Amygdala (tissue), 56 donors: ENCODE measurements at places on chromosomes 16 and 17.

- no peak for DNase-seq
Observed at GRCh38 chr17:7480089-7480384, 606 bp upstream of the ZBTB4 start.

- no peak for DNase-seq
Observed at GRCh38 chr16:11561856-11562255, 24.9 kb downstream of the LITAF start.

GRCh38 chr16:1102921-1103635 is 7.0 kb upstream of the C1QTNF8 start:
- DNase-seq: peak; percentile 16

GRCh38 chr17:78403822-78404221 is 25.4 kb downstream of the PGS1 start:
- no peak for DNase-seq

DNA sequence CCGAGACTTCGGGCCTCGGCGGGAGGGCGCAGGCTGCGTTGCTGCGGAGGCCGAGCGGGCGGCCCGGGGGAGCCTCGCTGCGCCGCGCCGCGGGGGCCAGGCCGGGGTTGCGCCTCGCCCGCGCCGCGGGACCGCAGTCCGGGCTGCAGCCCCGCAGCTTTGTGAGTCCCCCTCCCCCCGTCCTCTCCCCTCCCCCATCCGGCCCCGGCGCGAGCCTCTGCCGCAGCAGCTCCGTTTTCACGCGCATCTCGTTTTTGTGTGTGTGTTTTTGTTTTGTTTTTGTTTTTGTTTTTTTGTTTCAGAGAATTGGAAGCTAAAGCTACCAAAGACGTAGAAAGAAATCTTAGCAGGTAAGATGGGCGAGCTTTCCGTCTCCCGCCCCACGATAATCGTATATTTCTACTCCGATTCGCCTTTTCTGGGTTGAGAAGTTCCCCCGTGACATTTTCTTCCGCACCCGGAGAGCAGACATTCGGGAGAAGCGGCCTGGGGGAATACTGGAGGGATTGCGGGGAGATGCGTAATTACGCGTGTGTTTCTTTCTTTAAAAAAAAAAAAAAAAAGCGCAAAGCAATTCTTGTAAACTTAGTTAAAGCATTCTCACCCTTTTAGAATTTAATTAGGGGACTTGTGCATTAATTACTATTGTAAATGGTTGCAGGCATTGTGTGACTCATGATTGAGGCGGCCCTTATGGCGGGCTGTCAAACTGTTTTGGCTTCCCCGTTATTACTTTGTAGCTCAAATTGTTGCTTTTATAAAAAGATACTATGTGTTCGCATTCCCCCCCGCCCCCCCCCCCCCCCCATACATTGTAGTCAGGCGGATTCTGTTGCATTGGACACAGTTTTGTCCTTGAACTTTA is 732 bp downstream of the TNRC6A start:
- peak; percentile 48 for DNase-seq

DNA sequence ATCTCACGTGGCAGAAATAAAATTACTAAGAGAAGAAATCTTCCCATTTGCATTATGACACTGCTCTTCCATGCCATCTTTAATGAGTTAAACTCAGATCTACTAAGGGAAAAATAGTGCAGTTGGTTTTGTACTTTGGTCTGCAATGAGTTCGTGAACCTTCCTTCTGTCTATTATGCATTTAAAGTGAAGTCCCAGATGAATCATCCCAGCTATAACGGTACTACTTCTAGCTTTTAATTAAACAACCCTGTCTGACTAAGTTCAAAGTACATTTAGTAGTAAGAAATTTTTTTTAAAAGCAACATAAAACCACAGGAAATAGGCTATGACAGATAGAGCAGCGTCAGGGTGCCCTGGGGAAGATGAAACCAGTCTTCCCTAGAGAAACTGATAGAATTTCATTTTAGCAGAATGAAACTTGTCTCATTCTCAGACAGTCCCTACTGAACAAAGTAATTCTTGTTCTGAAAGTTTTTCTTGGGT is 1.8 kb downstream of the TMIGD1 start:
- DNase-seq: no peak

DNA sequence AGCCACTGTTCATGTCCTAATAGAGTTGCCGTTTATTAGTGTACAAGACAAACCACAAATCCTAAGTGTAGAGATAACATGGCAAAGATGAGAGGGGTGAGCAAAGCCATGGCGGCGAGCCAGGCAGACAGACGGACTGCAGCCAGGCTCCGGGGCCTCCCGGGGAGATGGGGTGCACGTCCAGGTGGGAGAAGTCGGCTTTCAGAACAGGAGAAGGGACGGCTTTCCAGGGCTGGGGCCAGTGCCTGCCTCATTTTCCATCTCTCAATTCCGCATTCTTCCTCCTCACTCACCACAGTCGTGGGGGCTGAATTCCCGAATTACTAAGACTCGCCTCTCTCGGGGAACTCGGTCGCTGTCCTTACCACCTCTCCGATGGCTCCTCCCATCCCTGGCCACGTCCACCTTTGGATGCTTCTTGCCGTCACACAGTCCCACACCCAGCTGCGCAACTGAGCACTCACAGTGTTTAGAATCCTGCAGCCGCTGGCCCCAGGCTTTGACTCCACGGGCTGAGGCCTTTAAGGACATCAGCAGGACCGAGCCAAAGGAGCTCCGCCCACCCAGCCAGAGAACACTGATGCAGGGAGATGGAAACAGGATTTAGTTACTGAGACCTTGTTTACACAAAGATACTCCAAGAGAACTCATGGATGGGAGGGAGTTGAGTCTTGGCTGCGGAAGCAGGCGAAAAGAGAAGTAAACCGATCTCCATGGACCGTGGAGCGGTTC is 59.7 kb downstream of the RNF112 start:
- no peak for DNase-seq

- DNase-seq: no peak
Observed at GRCh38 chr17:2011411-2012371, 13.4 kb downstream of the RTN4RL1 start.

DNA sequence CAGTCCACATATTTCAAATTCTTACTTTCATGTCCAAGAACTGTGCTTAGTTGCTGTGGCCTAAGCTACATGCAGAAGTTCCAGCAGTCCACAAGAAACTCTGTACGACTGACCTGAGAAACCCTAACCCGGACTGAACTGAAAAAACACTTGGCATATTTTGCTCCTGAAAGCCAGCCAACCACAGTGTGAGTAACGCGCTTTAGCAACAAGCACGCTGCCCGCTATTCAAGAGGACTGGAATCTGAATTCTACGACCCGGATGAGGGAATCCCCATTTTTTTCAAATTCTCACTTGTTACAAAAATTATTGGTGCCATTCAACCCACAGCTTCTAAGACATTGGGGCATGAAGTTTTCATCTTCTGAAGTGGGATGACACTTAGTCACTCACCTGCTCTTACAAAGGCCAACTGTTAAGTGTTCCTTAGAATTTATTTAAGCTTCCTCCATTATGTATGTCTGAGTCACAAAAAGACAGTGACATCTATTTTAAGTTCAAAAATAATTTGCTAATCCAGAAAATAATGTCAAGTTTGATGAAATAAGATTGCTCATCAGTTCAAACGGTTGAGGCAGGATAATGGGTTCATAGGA is 78.7 kb downstream of the CDYL2 start:
- no peak for DNase-seq

GRCh38 chr17:65987988-65988387 is 203.9 kb downstream of the CEP112 start:
- no peak for DNase-seq

DNA sequence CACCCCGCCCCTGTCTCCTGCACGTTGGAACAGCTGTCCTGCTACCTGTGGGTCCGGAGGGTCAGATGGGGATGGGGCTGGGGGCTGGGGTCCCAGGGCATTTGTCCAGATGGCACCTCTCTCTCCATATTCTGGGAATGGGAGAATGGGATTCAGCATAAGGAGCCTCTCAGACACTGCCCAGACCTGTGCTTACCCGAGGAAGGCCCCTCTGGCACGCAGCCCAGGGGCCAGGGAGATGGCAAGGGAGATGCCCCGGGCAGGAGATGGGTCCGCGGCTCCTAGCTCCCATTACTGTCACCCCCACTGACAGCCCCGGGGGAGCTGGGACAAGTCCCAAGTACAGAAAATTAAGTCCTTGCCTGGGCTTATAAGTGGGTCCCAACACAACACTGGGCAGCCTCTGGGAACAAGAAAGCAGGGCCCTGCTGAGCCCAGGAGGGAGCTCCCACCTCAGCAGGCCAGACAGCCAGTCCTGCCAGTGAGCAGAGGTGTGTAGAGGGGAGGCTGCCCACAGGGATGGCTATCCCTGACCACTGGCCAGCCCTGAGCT is 1.8 kb downstream of the VASN start:
- DNase-seq: no peak

GRCh38 chr17:47692895-47693730 is 848 bp upstream of the TBKBP1 start:
- DNase-seq: no peak

DNA sequence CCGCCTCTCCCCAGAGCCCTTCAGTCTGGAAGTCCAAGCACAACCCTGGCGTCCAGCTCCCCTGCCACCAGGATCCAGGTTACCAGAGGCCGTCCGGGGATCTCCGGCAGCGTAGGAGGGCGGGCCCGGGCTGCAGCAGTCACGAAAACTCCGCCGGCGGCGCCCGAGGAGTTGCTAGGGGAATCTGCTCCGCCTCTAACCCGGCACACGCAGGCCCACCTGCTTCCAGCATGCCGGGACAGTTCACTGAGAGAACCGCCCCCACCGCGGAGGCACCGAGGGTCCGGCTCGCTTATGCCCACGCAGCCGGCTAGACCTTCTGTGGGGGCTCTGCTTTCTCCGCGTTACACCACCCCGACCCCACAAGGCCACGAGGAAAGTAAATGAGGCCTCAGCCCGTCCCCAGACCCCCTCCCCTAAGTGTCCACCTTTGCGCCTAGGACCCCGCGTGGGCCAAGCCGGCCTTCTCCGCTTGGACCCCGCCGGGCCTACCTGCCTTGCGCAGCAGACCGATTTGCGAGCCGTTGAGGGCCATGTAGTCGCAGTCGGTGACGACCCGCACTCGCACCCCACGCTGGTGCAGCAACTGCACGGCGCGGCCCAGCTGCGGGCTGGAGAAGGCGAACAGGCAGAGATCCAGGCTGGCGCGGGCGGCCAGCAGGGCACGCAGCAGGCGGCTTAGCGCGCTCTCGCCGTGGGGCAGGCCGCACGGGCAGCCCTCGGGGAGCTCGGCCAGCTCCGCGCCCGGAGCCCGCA is 587 bp downstream of the PLD6 start:
- no peak for DNase-seq

- no peak for DNase-seq
Observed at GRCh38 chr16:3637371-3637923, 17.0 kb upstream of the DNASE1 start.

DNA sequence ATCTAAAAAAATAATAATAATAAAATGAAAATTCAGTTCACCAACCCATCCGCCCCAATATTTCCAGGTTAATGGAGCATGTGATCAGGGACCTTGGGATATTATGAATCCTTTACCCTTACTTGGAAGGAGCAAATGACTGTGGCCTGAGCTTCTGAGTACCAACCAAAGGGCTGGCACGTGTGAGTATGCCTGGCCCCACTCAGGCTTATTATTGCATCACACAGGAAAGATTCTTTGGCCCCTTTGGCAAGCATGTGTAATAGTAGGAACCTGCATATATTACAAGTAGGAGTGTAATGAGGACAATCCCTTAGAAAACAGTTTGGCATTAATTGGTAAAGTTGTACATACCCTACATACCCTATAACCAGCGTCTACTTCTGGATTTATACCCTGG is 7.2 kb upstream of the C17orf78 start:
- no peak for DNase-seq

DNA sequence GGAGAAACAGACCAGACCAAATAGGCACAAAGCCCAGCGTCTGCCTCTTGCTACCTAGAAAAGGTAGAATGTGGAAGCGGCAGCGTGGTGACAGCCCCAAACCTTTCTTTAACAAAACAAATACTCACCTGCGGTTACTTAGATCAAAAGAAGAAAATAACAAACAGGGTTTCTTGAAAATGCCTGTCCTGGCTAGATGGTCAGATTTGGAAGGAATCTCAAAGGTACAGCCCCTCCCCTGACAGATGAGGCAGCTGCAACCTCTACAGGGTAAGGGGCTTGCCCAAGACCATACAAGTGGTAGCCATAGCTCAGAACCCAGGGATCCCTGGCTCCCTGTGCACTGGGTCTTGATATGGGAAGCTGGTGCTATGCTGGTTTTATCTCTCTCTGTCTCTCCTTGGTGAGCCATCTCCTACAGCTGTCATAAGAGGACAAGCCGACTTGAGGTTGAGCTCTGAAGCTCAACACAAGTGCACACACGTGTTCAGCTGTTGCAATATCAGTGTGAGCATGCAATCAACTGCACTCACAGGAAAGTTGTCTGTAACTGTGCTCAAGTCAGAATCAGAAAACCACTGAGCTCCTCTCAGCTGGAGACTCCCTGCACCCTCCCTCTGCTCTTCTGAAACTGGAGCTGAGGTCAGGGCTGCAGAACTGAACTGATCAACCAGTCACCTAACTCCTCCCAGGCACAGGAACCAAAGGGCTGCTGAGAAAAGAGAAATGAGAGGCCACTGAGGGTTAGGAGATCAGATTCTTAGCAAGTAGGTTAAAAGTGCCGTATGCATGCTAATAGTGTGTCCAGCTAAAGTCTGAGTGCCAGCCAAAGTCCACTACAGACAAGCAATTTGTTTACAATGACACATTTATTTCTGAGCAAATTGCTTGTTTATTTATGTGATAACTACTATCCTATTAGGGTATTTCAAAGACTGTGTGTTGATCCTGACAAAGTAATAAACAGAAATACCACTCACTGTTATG is 6.1 kb upstream of the RNF157 start:
- no peak for DNase-seq

DNA sequence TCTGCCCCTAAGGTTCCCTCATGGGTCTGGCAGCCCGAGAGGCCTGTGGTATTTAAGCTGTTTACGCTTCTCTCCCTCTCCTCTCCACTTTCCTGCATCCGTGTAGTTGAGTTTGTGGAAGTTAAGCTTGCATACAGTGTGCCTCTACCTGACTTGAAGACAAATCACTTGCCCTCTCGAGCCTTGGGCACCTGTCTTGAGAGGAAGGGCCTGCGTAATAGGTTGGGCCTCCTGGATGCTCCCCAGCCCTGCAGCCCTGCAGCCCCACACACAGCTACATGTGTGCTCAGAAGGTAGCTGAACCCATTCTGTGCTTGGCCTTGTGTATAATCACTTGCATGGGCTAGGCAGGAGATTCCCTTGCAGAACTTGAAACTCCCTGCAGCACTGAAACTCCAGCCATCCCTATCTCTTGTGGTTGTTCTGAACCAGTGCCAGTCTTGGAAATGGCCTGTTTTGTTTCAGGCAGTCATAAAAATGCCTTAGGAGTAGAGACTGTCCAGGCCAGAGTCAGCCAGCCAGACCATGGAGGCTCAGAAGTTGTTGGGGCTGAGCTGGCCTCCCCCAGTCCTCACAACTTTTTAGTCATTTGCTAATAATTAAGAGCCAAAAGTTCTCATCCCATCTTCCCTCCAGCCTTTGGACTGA is 134.6 kb downstream of the CLEC16A start:
- no peak for DNase-seq

GRCh38 chr16:3119286-3119685 is 6.9 kb downstream of the ZNF205 start:
- DNase-seq: no peak

- no peak for DNase-seq
Observed at GRCh38 chr16:79849119-79849518, 248.6 kb upstream of the MAF start.
